ENCODE measurements at places on chromosomes 3 and 15. TPM values are rescaled to one million over a fixed set of nuclear protein-coding genes. Genes with fewer than 3 reads are reported as not detected.

The MGLL gene
- total RNA-seq, result 122 TPM

The GUCA1C gene
- total RNA-seq, result not detected

The RNF168 gene
- total RNA-seq, result 17.6 TPM

The TYRO3 gene
- 9.1 TPM for total RNA-seq

The GOLGA8M gene
- 2.5 TPM for total RNA-seq

The AMIGO3 gene
- total RNA-seq, result 0.09 TPM

The GOLGA8O gene
- 1.6 TPM for total RNA-seq

The FRMD4B gene
- total RNA-seq, result 38.1 TPM

The ADAMTS9 gene
- total RNA-seq, result 100 TPM

The RARB gene
- total RNA-seq, result 24.1 TPM

The ZKSCAN7 gene
- 2.8 TPM for total RNA-seq

The CSPG5 gene
- 0.88 TPM for total RNA-seq

The CPNE4 gene
- total RNA-seq, result 1.2 TPM

The FBN1 gene
- total RNA-seq, result 110 TPM

The CDCP1 gene
- total RNA-seq, result 1.3 TPM

The CACNA1D gene
- total RNA-seq, result 2.4 TPM

The FOXL2NB gene
- not detected for total RNA-seq

The RHOV gene
- total RNA-seq, result not detected

The XYLB gene
- 1.6 TPM for total RNA-seq

The DNASE1L3 gene
- 1.4 TPM for total RNA-seq

The GOLGA8J gene
- 0.15 TPM for total RNA-seq

The TLR9 gene
- total RNA-seq, result 0.29 TPM

The PTX3 gene
- 1.3 TPM for total RNA-seq

The KCNAB1 gene
- total RNA-seq, result 2.6 TPM

The GOLGA8T gene
- total RNA-seq, result 1.1 TPM

The CCDC39 gene
- total RNA-seq, result not detected

The PLEKHO2 gene
- 27.0 TPM for total RNA-seq

The UNC45A gene
- total RNA-seq, result 27.3 TPM

The UBXN7 gene
- total RNA-seq, result 37.4 TPM

The GOLGA8R gene
- 2.3 TPM for total RNA-seq

The SEMA3G gene
- 19.9 TPM for total RNA-seq

The SUSD5 gene
- 0.60 TPM for total RNA-seq

The SPINK8 gene
- not detected for total RNA-seq

The CYB561D2 gene
- 7.6 TPM for total RNA-seq

The RNU5B-1 gene
- total RNA-seq, result 44.0 TPM

All from left cardiac atrium (tissue), 4 donors.